Dermis blood vessel endothelial cell (primary cell): ENCODE measurements at places on chromosomes 6 and 20. TPM values are rescaled to one million over a fixed set of nuclear protein-coding genes. Genes with fewer than 3 reads are reported as not detected.

The SLC17A1 gene
- 0.05 TPM in 1 of 2 replicates, not detected in the other for total RNA-seq

The LST1 gene
- 0.37 TPM in 1 of 2 replicates, not detected in the other for total RNA-seq

The C6orf52 gene
- 0.42 TPM in 1 of 2 replicates, not detected in the other for total RNA-seq

The GNAS gene
- total RNA-seq = 365 and 726 TPM in 2 replicates

The KCNG1 gene
- 0.70 and 3.1 TPM in 2 replicates for total RNA-seq

The C20orf141 gene
- not detected in 2 replicates for total RNA-seq

The SLC22A2 gene
- not detected in 2 replicates for total RNA-seq

The BTNL2 gene
- not detected in 2 replicates for total RNA-seq

The CENPQ gene
- total RNA-seq = 5.1 and 8.7 TPM in 2 replicates

The TRIM15 gene
- not detected in 2 replicates for total RNA-seq

The FAM83B gene
- not detected in 2 replicates for total RNA-seq

The LRFN2 gene
- total RNA-seq = not detected in 2 replicates

The FAM209B gene
- total RNA-seq = 0.33 TPM in 1 of 2 replicates, not detected in the other
